NCI-H1694 treated with DMSO at 0.1 percent for 48 hours (cell line): ENCODE measurements at places on chromosomes 12 and 14.
A peak's percentile ranks its signal among the peaks of the same experiment; 100 is the strongest.

DNA sequence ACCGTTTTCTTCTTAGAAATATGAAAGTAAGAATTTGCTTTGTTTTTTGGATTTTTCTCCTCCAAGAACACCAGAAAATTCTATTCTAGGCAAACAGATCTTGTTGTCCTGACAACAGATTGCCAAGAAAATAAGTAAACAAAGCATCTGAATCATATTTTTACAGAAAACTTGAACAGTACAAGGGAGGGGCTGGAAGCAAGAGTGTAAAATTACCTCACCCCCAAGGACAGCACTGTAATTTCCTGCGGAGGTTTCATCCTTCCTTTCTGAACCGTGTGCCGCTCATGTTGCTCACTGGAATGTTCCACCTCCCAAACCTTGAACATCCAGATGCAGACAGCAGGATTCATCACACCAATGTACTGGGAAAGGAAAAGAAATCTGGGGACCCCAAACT is 5.4 kb upstream of the CAMKK2 start:
- no peak for DNase-seq

DNA sequence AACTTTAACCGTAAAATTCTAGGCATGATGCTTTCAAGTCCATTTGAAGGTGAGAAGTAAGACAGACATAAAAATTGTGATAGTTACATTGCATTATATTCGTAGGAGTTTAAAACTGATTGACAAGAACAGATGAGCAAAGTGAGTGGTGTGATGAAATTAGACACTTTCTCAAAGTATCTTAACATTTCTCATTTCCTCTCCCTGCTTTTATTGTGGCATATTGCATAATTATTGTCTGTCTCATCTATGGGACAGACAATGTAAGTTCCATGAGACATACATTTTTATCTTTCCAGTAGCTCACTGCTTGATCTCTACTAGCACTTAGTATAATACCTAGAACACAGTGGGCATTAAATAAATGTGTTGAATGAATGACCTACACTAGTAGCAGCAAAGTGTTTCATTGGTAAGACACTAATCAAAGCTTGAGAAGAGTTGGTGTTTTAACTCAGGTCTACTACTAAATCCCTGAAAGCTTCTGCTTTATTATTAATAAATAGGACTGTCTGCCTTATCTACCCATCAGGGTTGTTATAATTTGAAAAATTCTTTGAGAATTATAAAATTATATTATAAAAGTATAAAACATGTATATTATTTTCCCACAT is 19.0 kb downstream of the A2M start:
- DNase-seq = no peak

DNA sequence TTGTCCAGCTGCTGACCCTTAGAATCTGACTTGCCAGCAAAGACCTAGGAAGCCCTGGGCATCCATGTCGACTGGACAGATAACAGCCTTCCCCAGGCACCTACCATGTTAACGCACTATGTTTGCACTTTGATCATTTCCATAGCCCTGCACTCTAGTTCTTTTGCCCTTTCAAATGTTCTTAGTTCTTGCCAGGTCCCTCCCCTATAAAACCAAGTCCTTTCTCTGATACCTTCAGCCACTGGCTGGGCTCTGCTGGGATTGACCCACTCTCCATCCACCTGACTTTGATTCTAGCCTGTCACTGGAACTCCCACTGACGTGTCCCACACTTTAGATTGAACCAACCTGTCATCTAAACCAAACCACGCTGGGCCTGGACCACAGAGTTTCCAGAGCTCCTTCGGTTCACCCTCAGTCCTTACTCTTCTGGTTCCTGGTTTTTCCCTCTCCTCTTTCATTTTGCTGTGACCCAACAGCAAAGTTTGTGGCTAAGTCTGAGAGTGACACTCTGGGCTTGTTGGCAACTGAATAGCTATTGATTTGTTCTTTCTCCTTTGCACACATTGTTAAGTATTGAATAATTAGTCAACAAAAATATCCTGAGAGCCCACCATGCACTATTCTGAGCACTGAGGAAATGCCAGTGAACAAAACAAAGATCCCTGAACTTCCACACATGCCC is 51.8 kb upstream of the STK38L start:
- no peak for DNase-seq

- DNase-seq = no peak
These were observed 39.4 kb downstream of the RTN1 start for GRCh38 chr14:59831121-59831730.

DNA sequence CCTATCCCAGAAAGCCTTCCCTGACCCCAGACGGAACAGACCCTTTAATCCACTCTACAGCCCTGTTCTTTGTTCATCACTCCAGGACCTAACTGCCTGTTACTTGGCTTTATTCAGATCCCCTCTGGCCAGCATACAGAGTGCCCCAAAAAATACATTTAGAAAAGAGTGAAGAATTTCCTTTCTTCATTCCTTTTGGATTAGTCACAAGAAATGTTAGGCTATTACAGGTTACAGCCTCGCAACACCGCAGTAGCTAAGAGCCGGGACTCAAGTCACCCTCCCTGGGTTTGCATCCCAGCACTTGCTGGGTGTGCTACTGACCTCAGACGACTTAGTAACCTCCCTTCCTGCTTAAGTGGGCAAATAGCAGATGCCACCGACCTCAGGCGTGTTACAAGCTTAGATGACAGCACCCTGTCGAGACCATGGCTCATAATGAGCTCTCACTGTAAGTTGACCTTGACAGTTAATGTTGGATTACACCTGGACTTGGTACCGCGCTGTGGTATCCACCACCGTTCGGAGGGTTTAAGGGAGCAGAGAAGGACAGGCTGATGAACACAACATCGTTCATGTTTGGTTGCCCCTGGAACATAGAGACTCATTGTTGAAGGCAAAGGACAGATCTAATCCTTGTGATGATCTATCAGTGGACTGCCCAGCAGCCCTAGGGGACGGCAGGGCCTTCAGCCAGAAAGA is 12.9 kb downstream of the GLRX5 start:
- no peak for DNase-seq

DNA sequence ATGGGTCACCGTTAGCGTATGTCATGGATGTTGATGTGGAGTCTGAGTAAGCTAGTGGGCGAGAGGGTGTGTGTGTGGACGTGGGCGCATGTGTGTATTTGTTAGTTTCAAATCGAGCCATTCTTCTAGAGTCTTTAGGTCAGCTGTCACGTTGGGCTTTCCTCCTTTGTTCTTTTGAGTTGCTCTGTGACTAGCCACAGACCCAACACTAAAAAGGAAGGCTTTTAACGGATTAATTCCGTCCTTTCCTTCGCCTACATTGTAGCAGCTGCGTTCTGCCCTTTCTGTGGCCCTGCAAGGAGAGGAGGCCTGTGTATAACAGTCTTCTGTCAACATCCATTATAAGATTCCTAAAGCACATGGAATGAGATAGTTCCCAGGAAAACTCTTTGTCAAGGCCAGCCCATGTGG is 117.2 kb upstream of the DNM1L start:
- no peak for DNase-seq

- no peak for DNase-seq
These were observed 41.2 kb downstream of the SLC38A1 start for GRCh38 chr12:46227616-46228015.

DNA sequence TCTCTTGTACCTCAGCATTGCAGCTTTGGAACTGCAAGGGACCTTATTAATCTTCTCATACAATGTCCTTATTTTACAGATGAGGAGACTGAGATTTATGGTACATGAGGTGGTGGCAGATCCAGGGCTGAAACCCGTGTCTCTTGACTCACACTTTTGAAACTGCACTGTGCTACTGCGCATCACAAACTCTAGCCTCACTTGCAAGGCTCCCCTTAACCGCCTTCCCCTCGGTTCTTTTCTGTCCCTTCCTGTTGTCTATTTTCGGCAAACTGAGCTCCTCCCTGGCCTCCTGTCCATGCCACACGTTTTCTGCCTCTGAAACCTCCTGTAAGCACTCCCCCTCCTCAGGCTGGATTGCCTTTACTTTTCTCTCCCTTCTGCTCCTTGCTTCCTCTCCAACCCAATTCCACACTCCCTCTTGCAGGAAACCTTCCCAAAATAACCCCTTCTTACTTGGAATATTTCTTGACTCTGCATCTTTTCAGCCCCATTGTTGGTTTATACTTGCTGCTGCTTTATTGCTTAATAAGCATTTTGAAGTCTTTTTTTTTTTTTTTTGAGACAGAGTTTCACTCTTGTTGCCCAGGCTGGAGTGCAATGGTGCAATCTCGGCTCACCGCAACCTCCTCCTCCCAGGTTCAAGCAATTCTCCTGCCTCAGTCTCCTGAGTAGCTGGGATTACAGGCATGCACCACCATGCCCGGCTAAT is 72.4 kb upstream of the CISTR start:
- no peak for DNase-seq

GRCh38 chr14:104593241-104593701 is 11.3 kb downstream of the TMEM179 start:
- DNase-seq = no peak

- no peak for DNase-seq
These were observed 93.6 kb upstream of the CCDC91 start for GRCh38 chr12:28096649-28097048.

- DNase-seq = no peak
These were observed 25.1 kb upstream of the RPLP0 start for GRCh38 chr12:120225852-120226640.

- no peak for DNase-seq
These were observed 163.3 kb downstream of the TMTC3 start for GRCh38 chr12:88305254-88305890.

DNA sequence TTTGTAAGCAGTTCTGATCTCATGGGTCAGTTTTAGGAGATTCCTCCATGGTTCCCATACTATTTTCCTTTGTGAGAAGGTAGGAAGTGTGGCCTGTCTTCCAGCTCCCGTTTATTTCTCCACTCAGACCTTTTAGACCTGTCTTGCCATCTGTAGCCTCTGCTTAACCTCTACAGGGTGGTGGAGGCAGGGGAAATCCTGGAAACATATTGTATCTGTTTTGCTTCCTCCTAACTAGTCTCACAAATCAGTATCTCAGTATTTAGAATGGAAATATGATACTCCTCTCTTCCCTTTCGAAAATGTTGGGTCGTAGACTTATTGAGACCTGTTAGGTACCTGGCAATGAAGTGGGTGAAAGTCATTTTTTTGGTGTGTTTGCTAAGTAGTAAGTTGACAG is 399.4 kb upstream of the RGS6 start:
- DNase-seq = no peak

GRCh38 chr14:61780125-61780524 is 17.9 kb downstream of the SNAPC1 start:
- no peak for DNase-seq

DNA sequence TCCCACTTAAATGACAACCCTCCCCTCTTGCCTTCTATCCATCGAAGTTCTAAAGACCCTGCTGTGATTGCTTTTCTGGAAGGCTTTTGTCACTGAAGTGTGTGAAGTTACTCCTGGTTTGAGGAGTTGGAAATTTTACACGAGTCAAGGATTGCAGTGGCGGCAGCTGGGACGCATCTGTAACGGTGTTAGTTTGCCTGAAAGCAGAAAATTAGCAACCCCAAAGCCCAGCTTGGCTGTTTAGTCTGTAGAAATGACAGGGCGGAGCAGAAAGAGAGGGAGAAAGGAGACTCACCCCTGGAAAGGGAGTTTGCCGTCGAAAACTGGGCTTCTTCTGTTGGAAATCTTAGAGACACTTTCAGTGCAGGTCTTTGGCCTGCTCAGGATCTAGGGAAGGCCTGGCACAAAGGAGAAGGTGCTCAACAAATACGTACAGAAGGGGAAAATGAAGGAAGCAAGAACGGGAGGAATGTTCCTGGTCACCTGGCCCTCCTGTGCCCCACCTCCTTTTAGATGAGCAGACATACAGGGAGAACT is 931 bp upstream of the MYF5 start:
- DNase-seq = no peak

DNA sequence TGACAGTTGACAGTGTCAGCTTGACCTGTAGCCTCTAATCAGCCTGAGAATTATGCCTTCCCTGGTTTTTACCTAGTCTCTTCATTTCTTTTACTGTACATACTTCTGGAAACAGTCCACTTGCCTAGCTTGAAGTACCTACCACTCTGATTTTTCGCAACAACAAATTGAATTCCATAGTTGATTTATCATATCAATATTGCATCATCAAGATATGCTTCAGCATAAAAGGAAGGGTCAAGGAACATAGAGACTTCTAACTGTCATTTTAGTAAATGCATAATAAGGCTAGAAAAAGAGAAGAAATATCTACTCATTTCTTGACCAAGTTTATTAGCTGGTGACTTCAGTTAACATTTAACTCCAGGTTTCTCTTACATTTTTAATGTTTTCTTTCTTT is 174.2 kb upstream of the FAR2 start:
- no peak for DNase-seq

GRCh38 chr12:110330124-110330523 is 49.1 kb downstream of the ATP2A2 start:
- no peak for DNase-seq

GRCh38 chr14:56300495-56300894 is 182.3 kb downstream of the PELI2 start:
- no peak for DNase-seq

- peak; percentile 71 for DNase-seq
These were observed 34.6 kb downstream of the SLC6A12 start for GRCh38 chr12:179131-179884.

GRCh38 chr14:25680934-25681333 is 631.0 kb upstream of the STXBP6 start:
- DNase-seq = no peak

- DNase-seq = no peak
These were observed 561.3 kb downstream of the C12orf50 start for GRCh38 chr12:87467936-87468335.

- DNase-seq = no peak
These were observed 17.2 kb downstream of the ZBTB42 start for GRCh38 chr14:104817930-104818713.

DNA sequence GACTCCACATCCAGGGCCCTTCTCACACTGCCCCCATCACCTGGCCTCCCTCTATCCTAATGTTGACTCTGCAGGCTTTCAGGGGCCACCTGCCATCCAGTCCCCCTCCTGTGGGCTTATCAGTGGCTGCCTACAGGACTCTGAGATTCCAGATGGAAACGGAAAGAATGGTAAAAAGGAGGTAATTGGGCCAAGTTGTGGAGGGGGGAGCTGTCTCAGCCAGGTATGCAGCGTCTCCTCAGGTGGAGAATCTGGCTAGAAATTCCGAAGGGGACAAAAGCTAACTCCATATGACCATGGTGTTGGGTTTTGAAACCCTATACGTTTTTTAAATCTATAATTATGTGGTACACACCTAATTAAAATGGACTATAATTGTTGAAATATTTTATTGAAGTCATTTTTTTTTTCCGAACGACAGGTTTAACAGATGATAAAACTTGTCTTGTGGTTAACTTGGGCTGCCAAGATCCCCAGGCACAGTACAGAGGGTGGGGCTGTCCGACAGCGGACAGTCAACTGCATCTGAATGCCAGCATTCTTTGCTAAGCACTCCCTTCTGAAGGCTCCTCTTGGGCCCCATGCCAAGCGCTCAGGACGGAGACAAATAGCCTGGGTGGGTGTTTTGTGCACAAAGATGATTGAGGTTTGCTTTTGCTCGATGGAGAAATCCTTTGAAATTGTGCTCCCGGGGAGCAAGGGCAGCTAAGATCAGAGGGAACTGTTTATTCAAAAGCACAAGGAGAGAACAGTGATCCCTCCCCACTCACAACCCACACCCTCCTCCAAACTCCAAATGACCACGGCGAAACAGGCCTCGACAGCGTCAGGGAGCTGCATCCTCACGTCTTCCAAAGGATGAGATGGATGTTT is 365.6 kb downstream of the BCL11B start:
- no peak for DNase-seq

GRCh38 chr12:71671816-71672215 is 7.7 kb downstream of the THAP2 start:
- DNase-seq = peak; percentile 13

- no peak for DNase-seq
These were observed 311.5 kb downstream of the NOVA1 start for GRCh38 chr14:26286081-26286912.

GRCh38 chr14:71539650-71540285 is 392.5 kb upstream of the RGS6 start:
- no peak for DNase-seq
